Cardiac fibroblast (primary cell): ENCODE measurements at places on chromosomes 5 and 9.

GRCh38 chr9:126327006-126327713 lies 531 bp downstream of the MVB12B start:
- no peak for DNase-seq

- no peak for DNase-seq
Observed at GRCh38 chr9:33315371-33315770, 25.1 kb downstream of the NFX1 start.

GRCh38 chr9:4680750-4681149 lies 1.4 kb downstream of the CDC37L1 start:
- DNase-seq, result peak; percentile 48

DNA sequence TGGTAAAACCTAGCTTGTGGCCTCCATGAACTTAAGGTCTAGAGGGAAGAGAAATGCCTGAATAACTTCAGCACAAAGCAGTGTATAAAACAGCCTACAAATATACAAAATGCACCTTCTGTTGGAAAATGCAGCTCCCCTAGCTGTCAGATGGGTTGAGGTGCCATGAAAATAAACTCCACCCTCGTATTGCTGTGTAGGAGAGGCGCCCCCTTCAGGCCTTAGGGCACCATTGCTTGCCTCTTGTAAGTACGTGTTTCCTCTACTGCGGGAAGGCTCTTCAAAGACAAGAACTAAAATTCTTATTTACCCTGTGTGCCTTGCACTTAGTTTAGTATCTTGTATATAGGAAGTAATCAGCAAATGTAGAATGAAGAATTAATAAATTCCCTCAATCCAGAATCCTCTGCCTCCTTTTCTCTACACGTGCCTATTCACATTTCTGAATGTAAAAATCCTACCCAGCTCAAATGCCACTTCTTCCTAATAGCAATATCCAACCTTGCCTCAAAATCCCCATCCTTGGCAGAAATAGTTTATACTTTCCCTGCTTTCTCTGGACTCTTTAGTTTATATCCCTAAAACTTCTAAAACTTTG lies 393.7 kb upstream of the PDE4D start:
- peak; percentile 39 for DNase-seq

DNA sequence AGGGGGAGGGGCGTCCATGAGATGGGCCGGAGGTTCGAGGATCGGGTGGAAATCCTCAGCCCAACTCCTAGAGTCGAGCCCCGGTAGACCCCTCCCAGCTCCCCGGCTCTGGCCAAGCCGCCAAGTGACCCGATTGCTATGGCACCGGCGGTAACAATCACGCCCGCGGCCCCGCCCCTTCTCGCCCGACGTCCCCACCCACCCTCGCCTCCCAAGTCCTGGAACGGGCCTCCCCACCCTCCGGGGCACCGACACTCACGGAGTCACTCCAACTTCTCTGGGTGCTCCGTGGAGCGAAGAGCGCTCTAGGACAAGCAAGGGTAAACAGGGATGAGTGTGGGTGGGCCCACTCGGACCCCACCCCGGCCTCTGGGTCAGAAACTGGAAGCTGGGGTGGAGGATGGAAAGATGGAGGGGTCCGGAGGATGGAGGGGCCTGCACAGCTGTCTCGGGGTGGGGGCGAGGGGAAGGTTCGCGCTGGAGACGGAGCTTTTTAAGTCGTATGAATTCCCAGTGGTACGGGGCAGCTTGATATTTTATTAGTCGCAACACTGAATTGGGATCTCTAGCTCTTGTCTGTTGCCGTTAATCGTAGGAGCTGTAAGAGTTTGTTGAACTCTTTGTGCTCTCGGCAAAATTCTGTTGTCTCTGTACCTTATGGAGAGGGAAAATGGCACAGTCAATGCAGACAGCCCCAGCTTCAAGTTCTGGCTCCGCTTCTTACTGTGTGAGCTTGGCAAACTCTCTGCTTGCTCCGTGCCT lies at the start of gene SPACA9:
SPACA9 (plus strand) TSS at position 204 of the 762 bp plus-strand sequence. CDS start 5,050 bp downstream, outside the sequence.
- DNase-seq, result peak; percentile 53

GRCh38 chr5:2006971-2007291 lies 124.2 kb upstream of the IRX4 start:
- DNase-seq, result no peak

- peak; percentile 71 for DNase-seq
Observed at GRCh38 chr9:92726971-92727715, 37.5 kb downstream of the BICD2 start.

GRCh38 chr5:138625134-138625533 lies 49.9 kb upstream of the HSPA9 start:
- DNase-seq, result no peak

GRCh38 chr5:135489466-135490244 lies 37.5 kb upstream of the TIFAB start:
- peak; percentile 9 for DNase-seq

GRCh38 chr5:134371834-134372340 lies 518 bp downstream of the UBE2B start:
- peak; percentile 41 for DNase-seq

- peak; percentile 16 for DNase-seq
Observed at GRCh38 chr5:68332556-68332955, 117.0 kb downstream of the PIK3R1 start.
